NCI-H1105 (cell line): ENCODE measurements at places on chromosomes 11 and 22.

GRCh38 chr22:38699784-38700183 is 959 bp downstream of the JOSD1 start:
- no peak for DNase-seq

DNA sequence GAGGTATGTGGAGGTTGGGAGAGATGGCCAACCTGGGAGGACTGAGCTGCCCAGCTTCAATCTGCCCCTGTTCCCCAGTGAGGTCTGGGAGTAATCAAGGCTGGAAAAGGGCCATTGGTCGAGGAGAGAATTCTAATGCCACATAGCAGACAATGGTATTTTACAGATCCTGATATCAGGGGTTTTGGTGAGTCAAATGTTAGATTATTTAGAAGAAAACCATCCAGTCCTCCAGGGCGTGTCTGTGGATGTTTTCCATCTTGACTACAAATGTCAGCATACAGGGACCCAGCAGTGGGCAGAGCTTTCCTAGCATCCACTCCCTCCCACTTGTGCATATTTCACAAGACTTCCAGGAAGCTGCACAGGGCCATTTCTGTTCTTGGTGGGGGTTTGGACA is 107.9 kb downstream of the SCN3B start:
- no peak for DNase-seq

GRCh38 chr11:44256673-44257291 is 53.2 kb downstream of the ALX4 start:
- no peak for DNase-seq

DNA sequence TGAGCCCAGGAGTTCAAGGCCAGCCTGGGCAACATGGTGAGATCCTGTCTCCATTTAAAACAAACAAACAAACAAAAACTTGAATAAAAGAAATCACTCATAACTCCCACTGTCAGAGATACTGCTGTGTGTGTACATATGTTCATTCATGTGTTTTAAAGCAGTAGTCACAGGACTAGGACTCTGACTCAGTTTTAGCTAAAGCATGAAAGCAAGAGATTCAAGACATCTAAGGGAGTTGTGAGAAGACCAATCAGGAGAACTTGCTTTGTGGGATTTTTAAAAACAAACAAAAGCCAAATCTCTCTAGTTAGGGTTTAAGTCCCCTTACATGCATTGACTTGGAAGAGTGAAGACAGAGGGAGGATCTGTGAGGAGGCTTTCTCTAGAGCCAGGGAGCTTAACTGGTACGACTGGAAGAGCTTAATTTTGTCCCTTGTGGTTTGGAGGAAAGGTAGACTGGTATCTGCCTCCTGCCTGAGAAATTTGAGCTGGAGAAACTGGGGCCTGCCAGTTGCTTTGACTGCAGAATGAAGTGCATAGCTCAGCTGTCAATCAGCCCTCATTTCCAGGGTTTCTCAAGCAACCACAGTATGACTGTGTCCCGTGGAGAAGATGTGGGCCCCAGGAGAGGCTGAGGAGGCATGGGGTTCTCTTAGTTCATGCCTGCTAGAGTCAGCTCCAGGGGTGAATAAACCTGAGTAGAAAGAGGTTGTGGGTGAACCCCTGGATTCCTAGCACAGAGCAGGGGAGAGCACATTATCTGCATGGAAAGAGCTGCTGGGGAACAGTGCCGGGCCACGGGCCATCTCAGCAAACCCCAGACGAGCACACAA is 30.6 kb downstream of the EXPH5 start:
- no peak for DNase-seq

DNA sequence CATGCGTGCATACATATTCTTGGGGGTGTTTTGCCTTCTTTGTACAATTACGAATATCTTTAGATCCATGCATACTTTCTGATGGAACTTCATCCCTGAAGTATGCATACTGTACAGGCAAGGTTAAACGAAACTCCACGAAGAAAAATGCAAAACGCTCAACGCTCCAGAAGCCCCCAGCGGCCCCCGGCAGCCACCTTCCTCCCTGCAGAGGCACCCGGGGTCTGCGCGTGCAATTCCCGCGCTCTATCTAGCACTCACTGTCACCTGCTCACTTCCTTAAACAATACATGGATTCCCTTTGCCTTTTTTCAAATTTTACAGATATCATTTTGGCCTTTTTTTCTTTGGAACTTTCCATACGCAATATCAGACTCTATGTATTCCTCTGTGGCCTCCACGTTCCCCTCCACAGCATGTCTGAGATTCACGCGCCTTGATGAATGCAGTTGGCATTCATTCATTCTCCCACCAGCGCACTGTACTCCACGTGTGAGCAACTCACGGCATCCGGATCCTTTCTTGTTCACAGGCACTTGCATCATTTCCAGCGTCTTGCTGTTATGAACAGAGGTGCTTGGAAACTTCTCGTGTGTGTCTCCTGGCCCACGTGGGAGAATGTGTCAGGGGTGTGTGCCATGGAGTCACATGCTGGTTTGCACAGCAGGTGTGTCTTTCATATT is 214.3 kb downstream of the CTTN start:
- DNase-seq: no peak
